ENCODE measurements at places on chromosomes 1 and 21.

- no peak for DNase-seq
Observed at GRCh38 chr1:226407199-226407496, 745 bp downstream of the PARP1 start.

GRCh38 chr1:198798923-198799386 is 160.1 kb downstream of the PTPRC start:
- no peak for DNase-seq

- DNase-seq = no peak
Observed at GRCh38 chr1:70383483-70383882, 27.6 kb upstream of the CTH start.

GRCh38 chr1:54837002-54837853 is 36.1 kb upstream of the TTC22 start:
- no peak for DNase-seq

DNA sequence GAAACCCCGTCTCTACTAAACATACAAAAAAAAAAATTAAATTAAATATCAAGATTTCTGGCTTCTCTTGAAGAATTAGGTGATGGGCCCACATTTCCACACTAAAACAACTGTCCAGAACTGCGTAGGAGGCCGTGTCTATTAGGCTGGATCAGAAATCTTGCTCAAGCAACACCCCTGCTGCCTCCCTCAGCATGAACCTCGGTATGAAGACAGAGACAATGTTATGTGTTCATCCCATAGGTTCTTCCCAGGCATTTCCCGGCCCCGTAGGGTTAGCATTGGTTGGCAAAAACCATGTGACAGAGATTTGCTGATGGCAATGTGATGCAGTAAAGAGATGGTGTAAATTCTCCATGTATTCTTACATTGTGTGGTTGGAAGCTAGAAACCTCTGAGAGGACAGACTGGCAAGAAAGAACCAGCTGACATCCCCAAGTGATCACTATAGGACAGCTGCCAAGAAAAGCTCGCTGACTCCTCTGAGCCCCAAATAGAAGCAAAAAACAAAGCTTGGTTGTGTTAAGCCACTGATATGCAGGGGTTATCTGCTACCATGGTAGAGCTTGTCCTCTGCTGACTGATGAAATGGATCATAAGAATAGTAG is 34.5 kb downstream of the EBNA1BP2 start:
- peak; percentile 76 for DNase-seq

DNA sequence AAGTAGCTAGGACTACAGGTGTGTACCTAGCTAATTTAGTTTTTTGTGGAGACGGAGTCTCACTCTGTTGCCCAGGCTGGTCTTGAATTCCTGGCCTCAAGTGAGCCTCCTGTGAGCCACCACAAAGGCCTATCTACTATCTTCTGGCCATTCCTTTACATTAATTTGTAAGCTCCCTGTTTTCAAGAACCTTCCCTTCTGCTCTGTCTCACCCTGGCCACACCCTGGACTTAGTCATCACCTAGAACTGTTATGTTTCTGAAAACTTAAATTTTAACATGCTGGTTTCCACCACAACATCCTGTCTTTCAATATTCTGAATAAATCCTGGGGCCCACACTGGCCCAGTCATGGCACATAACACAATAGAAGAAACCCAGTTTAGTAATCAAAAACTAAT is 4.9 kb upstream of the B4GALT3 start:
- no peak for DNase-seq

- peak; percentile 85 for DNase-seq
Observed at GRCh38 chr1:36217670-36218069, 6.6 kb upstream of the THRAP3 start.

DNA sequence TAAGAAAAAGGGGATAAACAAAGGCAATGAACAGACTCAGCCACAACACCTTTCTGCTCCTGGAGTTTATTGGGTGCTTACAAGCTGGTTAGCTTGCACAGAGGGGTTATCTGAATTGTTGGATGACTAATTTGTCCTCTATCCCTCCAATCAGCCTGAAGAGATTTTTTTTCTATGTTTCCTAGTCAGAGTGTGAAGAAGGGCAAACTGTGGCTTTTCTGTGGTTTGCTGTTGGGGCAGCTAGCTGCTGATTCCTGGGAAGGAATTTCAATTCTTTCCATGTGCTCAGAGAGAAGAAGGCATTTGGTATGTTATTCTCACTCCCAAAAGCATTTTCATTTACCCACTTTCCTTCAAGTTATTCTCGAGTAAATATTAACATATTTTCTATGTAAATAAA is 48.6 kb downstream of the PCP4 start:
- no peak for DNase-seq

DNA sequence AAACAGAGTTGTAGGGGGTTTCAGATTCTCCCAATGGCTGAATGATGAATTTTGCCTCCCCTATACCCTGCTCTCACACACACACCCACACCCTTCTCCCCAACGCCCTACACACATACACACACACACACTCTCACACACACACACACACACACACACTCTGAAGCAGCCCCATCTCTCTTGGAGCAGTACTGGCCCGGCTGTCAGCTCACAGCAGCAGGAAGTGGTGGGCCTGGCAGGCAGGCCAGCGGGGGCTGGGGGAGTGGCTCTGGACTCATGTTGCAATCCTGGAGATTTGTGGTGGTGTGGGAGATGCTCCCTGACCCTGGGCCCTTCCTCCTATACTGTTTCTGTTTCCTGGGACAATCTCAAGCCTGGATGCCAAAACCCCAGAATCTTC is 2.2 kb downstream of the IKBKE start:
- no peak for DNase-seq

DNA sequence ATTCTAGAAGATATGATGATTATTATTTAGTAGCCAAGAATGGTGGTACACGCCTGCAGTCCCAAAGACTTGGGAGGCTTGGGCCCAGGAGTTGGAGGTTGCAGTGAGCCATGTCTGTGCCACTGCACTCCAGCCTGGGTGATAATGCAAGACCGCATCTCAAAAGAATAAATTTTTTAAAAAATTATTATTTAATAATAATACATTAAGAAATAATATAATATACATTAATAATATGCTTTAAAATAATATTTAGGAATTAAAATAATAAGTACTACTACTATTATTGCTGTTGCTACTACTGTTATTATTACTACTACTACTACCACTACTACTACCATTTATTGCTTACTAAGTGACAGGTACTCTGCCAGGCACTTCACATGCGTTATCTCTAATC is 27.2 kb downstream of the CCDC30 start:
- DNase-seq = no peak

DNA sequence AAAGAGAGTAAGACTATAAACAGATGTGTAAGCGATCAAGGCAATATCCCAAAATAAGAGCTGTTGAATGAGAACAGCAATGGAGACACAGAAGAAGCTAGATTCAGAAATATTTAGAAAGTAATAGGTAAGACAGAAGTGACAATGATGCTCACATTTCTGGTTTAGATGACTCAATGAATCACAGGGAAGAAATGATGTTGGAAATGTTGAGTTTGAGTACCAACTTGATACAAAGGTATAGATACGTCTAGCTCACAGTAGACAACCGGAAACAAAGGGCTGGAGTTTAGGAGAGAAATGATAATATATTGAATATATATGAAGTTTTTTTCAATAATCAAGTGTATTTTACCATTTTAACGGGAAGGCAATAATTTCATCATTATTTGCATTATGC is 6.5 kb downstream of the GATAD2B start:
- DNase-seq = no peak

- DNase-seq = no peak
Observed at GRCh38 chr1:62269851-62270495, 49.3 kb downstream of the KANK4 start.

DNA sequence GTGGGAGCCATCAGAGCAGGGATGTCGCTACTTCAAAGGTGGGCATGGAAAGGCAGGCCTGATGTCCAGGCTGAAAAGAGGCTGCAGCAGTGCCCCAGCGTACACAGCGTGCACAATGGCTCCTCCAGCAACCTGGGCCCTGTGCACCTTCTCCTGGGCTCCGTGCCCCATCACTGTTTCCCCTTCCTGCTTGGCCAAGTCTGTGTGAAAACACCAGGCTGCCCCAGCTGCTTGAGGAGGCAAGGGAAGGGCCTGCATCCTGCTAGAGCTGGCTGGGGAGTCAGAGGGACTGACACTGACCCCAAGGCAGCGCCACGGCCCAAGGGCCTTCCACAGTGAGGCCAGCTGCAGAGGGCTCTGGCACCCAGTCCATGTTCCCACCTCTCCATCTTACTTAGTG is 33.4 kb downstream of the SDC3 start:
- no peak for DNase-seq

GRCh38 chr1:38589036-38589435 is 270.5 kb downstream of the RRAGC start:
- DNase-seq = no peak

DNA sequence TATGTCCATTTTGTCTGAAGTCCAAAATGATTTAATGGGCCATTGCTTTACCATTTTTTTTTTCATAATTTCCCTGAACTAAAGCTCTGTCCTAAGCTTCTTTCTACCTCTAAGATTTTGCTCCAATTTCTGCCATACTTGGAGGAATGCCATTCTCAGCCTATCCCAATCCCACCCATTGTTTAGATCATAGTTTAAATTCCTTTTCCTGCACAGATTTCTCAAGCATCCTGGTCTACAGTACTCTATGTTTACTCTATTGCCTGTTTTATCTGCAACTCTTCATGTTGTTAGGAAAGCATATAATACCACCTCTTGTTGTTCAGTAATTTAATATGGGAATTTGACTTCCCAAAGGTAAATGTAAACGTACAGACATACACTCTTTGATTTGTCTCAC is 30.8 kb downstream of the ADAMTS1 start:
- DNase-seq = no peak

DNA sequence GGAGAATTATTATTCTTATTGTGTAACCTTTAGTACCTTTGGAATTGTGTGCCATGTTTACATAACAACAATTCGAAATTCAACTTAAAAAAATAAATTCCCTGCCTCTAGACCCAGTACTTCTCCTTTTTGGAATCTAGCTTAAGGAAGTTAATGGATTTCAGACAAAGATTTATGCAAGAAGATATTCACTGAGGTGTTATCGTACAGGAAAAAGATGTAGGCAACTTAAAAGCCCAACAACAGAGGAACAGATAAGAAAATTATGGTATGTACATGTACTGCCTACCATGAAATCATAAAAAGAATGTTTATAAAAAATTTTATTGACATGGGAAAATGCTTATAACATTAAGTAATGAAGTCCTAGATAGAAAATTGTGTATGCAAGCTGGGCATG is 18.2 kb upstream of the STMN1 start:
- DNase-seq = no peak

DNA sequence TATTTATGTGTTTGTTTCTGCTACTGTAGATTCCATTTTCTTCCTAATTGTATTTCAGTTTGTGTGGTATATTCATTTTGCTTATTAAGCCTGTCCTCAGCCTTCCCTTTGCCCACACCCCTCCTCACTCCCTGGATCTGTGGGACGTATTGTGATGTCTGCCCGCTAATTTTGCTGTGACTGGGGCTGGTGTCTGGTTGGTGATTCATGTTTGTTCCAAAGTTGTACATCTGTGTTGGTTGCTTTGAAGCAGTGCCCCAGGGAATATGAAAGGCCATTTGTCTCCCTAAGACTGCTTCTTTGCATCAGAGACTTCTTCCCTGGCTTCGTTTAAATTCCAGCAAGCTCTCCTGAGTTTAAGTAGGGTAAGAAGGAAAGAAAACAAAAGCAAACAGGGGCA is 289.5 kb upstream of the SGIP1 start:
- DNase-seq = peak; percentile 98

- no peak for DNase-seq
Observed at GRCh38 chr21:20013851-20014250, 984.4 kb upstream of the NCAM2 start.

DNA sequence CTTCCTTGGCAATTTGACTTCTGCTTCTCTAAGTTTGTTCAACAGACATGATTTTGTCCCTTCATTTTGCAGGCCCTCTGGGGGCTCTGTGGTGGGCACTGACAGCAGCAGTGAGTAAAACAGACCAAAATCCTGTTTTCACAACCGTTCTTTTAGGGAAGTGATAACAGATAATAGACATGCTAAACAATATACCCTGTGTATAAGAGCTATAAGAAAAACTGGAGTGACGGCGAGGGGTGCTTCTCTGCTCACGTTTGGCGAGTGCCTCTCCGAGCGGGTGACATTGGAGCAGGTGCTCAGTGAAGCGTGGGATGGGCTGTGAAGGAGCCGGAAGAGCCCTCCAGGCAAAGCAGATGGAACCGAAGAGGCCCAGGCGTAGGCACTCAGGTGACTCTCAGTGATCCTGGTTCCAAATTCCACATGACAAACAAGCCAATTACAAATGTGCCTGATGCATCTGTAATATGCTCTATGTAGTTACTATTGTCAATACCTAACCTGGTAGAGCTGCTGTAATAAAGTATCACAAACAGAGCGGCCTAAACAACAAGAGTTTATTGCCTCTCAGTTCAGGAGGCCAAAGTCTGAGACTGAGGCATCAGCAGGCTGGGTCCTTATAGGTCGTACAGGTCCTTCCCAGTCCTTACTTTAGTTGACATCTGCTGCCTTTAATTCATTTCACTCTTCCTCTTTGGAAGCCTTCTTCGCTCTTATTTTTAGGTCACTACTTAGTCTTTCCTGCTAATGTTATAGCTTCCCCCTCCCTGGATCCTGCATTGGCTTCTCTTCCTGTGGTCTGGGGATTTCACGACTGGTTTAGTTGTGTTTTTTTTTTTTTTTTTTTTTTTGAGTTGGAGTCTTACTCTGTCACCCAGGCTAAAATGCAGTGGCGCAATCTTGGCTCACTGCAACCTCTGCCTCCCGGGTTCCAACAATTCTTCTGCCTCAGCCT is 20.1 kb downstream of the OR2B11 start:
- DNase-seq = no peak

All from pons (tissue), 1 donor.